A549 treated with GW870086 at 1 μM for 4 hours (cell line): ENCODE measurements at places on chromosomes 1 and 21. TPM values are rescaled to one million over a fixed set of nuclear protein-coding genes. Genes with fewer than 3 reads are reported as not detected.

The DIRAS3 gene
- total RNA-seq, result 1.0 to 1.5 TPM (median 1.1 TPM) in 5 replicates

The SLC30A1 gene
- 20.2 to 25.2 TPM (median 23.1 TPM) in 5 replicates for total RNA-seq

The ZNF683 gene
- total RNA-seq, result not detected in 5 replicates

The SPRR2F gene
- not detected in 5 replicates for total RNA-seq

The TNFSF4 gene
- total RNA-seq, result 0.06 to 0.09 TPM (median 0.09 TPM) in 4 of 5 replicates, not detected in the other

The PAQR6 gene
- 2.4 to 5.5 TPM (median 3.3 TPM) in 5 replicates for total RNA-seq

The MCM3AP gene
- 32.9 to 41.8 TPM (median 39.2 TPM) in 5 replicates for total RNA-seq

The CLCA4 gene
- not detected in 5 replicates for total RNA-seq

The PTPRF gene
- 79.0 to 101 TPM (median 91.8 TPM) in 5 replicates for total RNA-seq

The FCRLB gene
- total RNA-seq, result 1.4 to 1.8 TPM (median 1.6 TPM) in 5 replicates

The DEPDC1 gene
- total RNA-seq, result 11.7 to 14.5 TPM (median 13.7 TPM) in 5 replicates

The STYXL2 gene
- total RNA-seq, result not detected in 5 replicates

The CLEC20A gene
- total RNA-seq, result not detected in 5 replicates

The VCAM1 gene
- total RNA-seq, result not detected in 5 replicates

The MCOLN3 gene
- total RNA-seq, result 2.9 to 4.7 TPM (median 3.6 TPM) in 5 replicates

The RNU1-2 gene
- total RNA-seq, result 36.3 TPM in 1 of 5 replicates, not detected in the others

The LRRC38 gene
- 0.06 TPM in 1 of 5 replicates, not detected in the others for total RNA-seq

The C1QA gene
- not detected in 5 replicates for total RNA-seq

The GTF2B gene
- 23.9 to 30.3 TPM (median 25.5 TPM) in 5 replicates for total RNA-seq

The BGLAP gene
- total RNA-seq, result 0.23 to 1.0 TPM (median 0.61 TPM) in 4 of 5 replicates, not detected in the other

The SLC2A5 gene
- total RNA-seq, result 0.06 to 0.77 TPM (median 0.33 TPM) in 5 replicates

The TTC39A gene
- 1.4 to 2.7 TPM (median 1.8 TPM) in 5 replicates for total RNA-seq

The LAX1 gene
- not detected in 5 replicates for total RNA-seq

The AIM2 gene
- total RNA-seq, result not detected in 5 replicates

The KRTAP19-3 gene
- not detected in 5 replicates for total RNA-seq

The LAMTOR5 gene
- total RNA-seq, result 183 to 204 TPM (median 189 TPM) in 5 replicates

The TFAP2E gene
- total RNA-seq, result 0.49 to 1.2 TPM (median 0.56 TPM) in 5 replicates

The S100A1 gene
- total RNA-seq, result 0.62 to 0.80 TPM (median 0.73 TPM) in 4 of 5 replicates, not detected in the other

The NGF gene
- total RNA-seq, result 0.93 to 1.4 TPM (median 1.2 TPM) in 5 replicates

The HSPB7 gene
- total RNA-seq, result 0.06 to 0.26 TPM (median 0.11 TPM) in 3 of 5 replicates, not detected in the others

The KRTAP19-2 gene
- total RNA-seq, result not detected in 5 replicates
